Gastrocnemius medialis (tissue), 4 donors: ENCODE measurements at places on chromosomes 4 and X. TPM values are rescaled to one million over a fixed set of nuclear protein-coding genes. Genes with fewer than 3 reads are reported as not detected.

The CXorf49 gene
- total RNA-seq, result not detected

The RTL9 gene
- 0.07 TPM for total RNA-seq

The APLN gene
- not detected for total RNA-seq

The FAM47A gene
- not detected for total RNA-seq

The S100P gene
- total RNA-seq, result 1.2 TPM

- no peaks in the 10 kb centered on the region for H3K27me3 ChIP-seq
- no peak overlapping the region for H3K27ac ChIP-seq
These were observed 141.1 kb upstream of the NDST3 start for GRCh38 chr4:117893207-117893606.

- no peak overlapping the region for H3K4me3 ChIP-seq
- H3K27me3 ChIP-seq, result no peaks in the 10 kb centered on the region
- peaks cover 8% of the 10 kb centered on the region for H3K4me1 ChIP-seq
- H3K36me3 ChIP-seq, result no peaks in the 10 kb centered on the region
- no peak overlapping the region for H3K27ac ChIP-seq
These were observed 12.0 kb downstream of the DHRSX start for GRCh38 chrX:2488621-2489285.

DNA sequence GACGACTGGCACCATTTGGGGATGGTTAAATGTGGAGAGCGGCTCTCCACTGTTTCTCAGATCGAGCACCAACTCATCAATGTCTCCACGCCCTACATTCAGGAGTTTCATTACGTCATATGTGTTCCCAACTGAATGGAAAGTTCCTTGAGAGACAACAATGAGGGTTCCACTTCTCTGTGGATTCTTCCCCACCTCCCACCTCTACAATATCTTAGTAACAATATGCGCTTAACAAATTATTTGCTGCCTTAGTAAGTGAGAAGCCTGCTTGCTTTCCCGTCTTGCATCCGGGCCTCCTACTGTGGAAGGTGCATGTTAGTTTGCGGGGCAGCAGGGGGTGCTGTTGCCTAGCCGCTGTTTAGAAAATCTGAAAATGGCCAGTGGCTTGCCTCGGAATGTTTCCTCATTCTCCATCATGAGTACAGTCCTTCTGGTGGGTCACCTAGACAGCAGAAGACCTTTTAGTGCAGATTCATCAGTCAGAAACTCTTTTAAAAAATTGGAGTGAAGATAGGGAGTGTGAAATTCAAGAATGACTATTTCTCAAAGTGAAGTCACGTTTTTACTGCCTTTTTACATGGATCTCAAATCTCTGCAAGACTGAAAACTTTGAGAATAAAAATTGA lies 55.7 kb downstream of the PHOX2B start:
- no peak overlapping the region for H3K4me3 ChIP-seq
- DNase-seq, result no peak
- no peaks in the 10 kb centered on the region for H3K27me3 ChIP-seq
- H3K27ac ChIP-seq, result no peak overlapping the region
- no peaks in the 10 kb centered on the region for H3K36me3 ChIP-seq

GRCh38 chr4:3786196-3786869 lies 20.1 kb downstream of the ADRA2C start:
- H3K27me3 ChIP-seq, result peaks cover 27% of the 10 kb centered on the region
- H3K4me1 ChIP-seq, result no peaks in the 10 kb centered on the region
- no peak overlapping the region for H3K4me3 ChIP-seq
- no peaks in the 10 kb centered on the region for H3K36me3 ChIP-seq

- no peaks in the 10 kb centered on the region for H3K4me1 ChIP-seq
- no peaks in the 10 kb centered on the region for H3K36me3 ChIP-seq
- no peaks in the 10 kb centered on the region for H3K27me3 ChIP-seq
- H3K27ac ChIP-seq, result no peak overlapping the region
- H3K4me3 ChIP-seq, result no peak overlapping the region
These were observed 19.0 kb upstream of the DCX start for GRCh38 chrX:111431001-111431400.

DNA sequence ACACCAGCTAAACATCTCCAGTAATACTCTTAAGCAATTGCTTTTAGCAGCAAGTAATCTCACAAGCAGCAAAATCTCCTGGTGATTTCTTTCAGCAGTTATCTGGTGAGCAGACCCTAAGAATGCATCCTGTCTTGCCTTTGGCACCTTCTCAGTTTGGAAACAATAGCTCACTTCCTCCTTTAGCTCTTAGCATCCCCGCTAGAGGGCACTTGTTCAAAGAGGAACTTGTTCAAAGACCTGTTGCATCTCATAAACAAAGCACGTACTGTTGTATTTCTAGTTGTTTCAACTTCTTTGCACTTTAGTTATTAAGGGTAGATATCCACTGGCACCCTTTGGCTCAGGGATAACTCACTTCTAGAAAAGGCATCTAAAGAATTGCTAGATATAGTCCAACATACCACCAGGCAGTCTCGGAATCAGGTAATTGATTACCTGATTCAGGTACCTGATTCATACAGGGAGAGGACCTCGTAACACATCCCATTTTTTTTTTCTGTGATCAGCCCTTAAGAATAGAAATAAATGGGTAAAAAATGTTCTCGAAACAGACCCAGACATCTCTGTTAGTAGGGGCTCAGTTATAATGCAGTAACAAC lies 81.9 kb upstream of the QRFPR start:
- no peak overlapping the region for H3K4me3 ChIP-seq
- H3K27ac ChIP-seq, result no peak overlapping the region
- no peaks in the 10 kb centered on the region for H3K4me1 ChIP-seq
- no peaks in the 10 kb centered on the region for H3K27me3 ChIP-seq
- no peak for DNase-seq
- no peaks in the 10 kb centered on the region for H3K36me3 ChIP-seq

DNA sequence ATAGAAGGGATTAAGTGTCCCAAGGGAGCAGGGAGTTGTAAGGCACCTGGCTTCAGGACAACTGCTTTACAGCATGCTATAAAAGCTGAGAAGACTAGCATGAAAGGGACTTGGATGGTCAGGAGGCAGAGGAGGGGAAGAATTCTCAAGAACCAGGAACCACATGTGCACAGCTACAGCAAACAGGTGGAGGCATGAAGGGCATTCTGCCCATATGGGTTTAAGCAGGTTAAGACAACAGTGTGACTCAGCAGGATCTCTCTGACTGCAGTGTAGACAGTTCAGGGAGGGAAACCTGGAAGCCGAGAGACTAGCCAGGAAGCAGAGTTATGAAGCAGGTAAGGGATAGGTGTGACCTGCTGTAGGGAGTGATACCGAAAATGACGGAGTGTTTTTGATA lies 117.0 kb downstream of the DHRSX start:
- no peak for DNase-seq
- H3K4me3 ChIP-seq, result no peak overlapping the region
- H3K4me1 ChIP-seq, result peaks cover 22% of the 10 kb centered on the region
- H3K36me3 ChIP-seq, result no peaks in the 10 kb centered on the region
- no peaks in the 10 kb centered on the region for H3K27me3 ChIP-seq

- no peaks in the 10 kb centered on the region for H3K36me3 ChIP-seq
- no peak overlapping the region for H3K4me3 ChIP-seq
- DNase-seq, result no peak
- no peak overlapping the region for H3K27ac ChIP-seq
- H3K27me3 ChIP-seq, result no peaks in the 10 kb centered on the region
These were observed 29.2 kb downstream of the FANCB start for GRCh38 chrX:14843666-14844065.

DNA sequence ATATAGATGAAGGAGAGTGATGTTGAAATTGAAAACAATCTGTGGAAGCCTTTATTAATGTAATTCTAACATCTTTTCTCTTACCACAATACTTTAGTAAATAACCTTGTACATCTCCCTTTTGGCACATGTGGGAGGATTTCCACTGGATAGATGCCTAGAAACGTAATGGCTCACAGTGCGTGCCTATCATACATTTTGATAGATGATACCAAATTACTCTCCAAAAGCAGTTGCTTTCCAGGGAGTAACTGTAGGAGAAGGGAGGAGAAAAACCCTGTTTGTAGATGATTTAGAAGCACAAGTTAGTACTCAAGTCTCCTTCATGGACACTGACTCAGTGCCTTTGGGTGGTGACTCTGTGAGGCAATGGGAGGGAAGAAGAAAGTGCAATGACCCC lies 476.3 kb downstream of the CCSER1 start:
- no peak overlapping the region for H3K4me3 ChIP-seq
- no peaks in the 10 kb centered on the region for H3K4me1 ChIP-seq
- no peaks in the 10 kb centered on the region for H3K27me3 ChIP-seq
- H3K27ac ChIP-seq, result no peak overlapping the region
- DNase-seq, result no peak

- DNase-seq, result no peak
- no peak overlapping the region for H3K27ac ChIP-seq
- H3K4me1 ChIP-seq, result no peaks in the 10 kb centered on the region
- H3K27me3 ChIP-seq, result no peaks in the 10 kb centered on the region
- no peaks in the 10 kb centered on the region for H3K36me3 ChIP-seq
These were observed 5.0 kb upstream of the RNF175 start for GRCh38 chr4:153764601-153765368.

- no peak for DNase-seq
- H3K36me3 ChIP-seq, result no peaks in the 10 kb centered on the region
- no peaks in the 10 kb centered on the region for H3K4me1 ChIP-seq
- H3K4me3 ChIP-seq, result no peak overlapping the region
- no peak overlapping the region for H3K27ac ChIP-seq
- H3K27me3 ChIP-seq, result no peaks in the 10 kb centered on the region
These were observed 142.5 kb upstream of the TRAM1L1 start for GRCh38 chr4:117227925-117228324.
